ENCODE measurements at places on chromosomes 5 and 9.

GRCh38 chr9:89684912-89685636 lies 80.3 kb downstream of the GADD45G start:
- DNase-seq, result peak; percentile 52

- no peak for DNase-seq
These were observed 25.6 kb upstream of the POU4F3 start for GRCh38 chr5:146313027-146313426.

- DNase-seq, result no peak
These were observed 38.7 kb upstream of the UBAP2 start for GRCh38 chr9:34087370-34087769.

DNA sequence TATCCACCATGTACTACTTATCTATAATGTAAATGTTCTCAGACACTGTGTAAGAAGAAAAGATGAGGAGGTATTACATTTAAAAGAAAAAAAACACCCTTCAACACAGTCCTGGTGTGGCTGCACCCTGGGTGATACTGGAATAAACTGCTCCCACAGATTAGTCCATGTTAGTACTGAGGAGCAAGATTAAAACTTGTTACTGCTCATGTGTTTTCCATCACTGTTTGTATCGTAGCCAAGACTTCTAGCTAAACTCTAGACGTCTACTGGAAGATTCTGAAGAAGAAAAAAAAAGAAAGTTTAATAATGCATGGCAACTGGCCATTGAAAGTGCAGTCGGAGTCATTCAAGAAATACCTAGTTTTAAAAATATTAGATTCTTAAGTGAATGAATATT lies at the start of gene ASPN:
Gene ASPN (minus strand): TSS at position 178 of the 400 bp plus-strand sequence.
- DNase-seq, result no peak

GRCh38 chr9:84947412-84947972 lies 278.0 kb downstream of the NTRK2 start:
- DNase-seq, result no peak

GRCh38 chr5:75242067-75242466 lies 5.4 kb upstream of the ANKRD31 start:
- DNase-seq, result no peak

DNA sequence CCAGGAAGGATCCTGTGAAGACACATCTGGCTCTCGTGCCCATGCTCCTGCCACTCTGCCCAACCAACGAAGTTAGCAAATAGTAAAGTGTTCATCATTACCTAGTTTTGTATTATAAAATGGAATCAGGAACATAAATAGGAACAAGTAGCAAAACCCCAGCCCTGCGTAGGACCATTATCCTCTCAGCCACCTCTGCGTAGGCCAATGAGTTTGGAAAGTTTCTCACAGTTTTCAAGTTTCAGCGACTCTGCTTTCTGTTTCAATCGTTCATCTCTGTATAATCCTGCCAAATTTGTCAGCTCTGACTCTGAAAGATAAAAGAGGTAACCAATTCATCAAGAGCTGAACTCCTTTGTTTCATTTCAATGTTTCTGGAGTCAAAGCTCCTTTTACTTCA lies 10.1 kb upstream of the SPATA24 start:
- DNase-seq, result no peak

DNA sequence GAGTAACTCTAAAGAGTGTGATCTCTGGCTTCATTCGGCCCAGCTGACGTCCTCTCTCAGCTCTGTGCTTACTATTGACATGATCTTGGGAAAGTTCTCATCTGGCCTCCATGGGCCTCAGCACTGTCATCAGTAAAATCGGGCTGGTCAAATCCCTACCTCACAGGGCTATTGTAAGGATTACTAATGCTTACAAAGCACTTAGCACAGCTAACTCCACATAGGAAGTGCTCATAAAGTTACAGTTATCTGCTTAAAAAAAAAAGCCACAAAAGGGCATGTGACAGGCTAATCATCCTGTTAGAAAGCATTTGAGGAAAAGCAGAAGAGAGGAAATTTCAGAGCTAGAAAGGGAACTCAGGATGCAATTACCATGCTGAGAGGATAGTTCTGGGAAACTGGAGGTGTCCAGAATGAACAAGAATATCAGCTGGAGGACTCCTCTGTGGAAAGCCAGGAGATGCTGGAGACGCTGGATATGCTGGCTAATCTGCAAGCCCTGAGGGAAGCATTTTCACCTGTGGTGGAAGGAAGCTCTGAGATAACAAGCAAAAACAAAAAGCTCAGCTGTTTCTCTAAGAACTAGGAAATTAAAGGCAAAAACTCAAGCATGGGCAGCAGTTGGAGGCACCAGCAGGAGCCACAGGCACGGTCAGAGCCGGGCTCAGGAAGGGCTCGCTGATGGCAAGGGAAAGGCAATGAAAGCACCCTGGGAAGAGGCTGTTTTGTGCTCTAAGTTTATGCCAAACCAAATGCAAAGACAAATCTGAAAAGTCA lies 4.4 kb upstream of the BHMT start:
- no peak for DNase-seq

- no peak for DNase-seq
These were observed 340.0 kb upstream of the PIK3R1 start for GRCh38 chr5:67875601-67876000.

DNA sequence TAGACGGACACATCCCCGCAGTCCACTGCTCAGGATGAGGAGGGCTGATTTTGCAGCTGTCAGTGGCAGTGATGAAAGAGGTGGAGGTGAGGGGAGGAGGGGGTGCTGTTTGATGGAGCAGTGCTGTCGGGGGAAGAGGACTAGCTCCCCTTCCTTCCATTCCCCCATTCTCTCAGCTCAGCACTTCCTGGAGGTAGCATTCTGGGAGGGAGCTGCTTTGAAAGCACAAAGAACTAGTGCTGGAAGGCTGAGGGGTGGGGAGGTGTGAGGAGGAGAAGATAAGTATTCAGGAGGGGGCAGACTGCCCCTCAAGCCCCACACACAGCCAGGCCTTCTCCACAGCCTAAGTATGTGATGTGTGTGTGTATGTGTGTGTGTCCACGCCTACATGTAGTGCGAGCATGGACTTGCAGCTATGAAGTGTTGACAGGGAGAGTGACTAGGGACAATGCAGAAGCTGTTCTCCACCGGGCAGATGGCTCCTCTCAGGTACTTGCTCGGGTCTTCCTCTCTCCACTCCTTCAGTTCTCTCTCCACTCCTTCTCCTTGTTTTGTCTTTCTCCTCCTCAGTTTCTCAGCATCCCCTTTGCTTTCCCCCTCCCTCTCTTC lies 65.5 kb upstream of the HSPA9 start:
- peak; percentile 30 for DNase-seq

GRCh38 chr9:137029058-137029936 lies 1.3 kb upstream of the ABCA2 start:
- peak; percentile 67 for DNase-seq

- DNase-seq, result no peak
These were observed 63.9 kb upstream of the SYK start for GRCh38 chr9:90737742-90738141.

DNA sequence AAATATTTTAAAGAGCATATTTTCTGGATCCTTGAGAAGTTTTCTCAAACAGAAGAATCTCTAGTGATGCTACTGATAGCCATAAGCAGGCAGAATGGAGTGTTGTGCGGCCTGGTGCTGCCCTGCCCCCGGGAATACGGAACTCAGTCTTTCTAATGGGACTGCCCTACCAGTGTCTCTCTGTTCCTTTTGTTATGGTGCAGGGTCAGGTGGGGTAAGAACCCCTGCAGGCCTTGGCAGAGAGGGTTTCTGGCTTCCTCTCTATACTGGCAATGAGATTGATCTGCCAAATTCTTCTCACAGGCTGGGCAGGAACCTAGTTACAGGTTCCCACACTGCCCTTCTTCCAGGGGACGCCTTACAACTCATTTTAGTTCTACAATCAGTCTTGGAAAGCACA lies 2.6 kb downstream of the IL5 start:
- no peak for DNase-seq

DNA sequence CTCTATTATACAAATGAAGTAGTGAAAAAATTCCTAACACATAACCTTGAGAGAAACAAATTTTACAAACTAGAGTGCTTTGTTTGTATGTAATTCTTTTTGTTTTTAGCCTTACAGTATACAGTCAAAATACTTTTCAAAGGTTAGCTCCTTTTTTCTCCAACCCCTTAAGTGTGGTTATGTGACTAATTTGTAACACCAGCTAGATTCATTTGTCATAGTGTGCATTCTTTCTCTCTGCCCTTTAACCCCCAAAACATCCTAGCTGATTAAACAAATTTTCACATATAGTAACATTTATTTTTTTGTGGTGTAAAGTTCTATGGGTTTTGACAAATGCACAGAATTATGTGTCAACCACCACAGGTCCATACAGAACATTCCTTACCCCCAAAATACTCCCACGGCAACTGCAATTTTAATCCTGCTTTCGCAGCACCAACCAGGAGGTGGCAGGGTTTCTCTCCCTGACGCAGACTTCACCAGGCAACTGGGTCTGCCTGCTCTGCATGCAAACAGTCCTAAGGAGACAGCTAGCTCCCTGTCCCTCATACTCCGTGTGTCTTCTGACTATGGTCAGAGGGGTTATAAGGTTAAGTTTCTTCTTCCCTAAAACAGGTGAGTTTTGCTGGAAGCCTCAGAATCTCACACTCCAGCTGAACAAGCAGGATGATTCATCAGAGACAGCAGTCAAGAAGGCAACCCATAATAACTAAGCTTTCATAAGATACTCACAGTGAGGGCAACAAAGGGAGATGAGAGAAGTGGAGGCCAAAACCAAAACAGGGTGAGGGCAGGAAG lies 44.5 kb upstream of the NR5A1 start:
- no peak for DNase-seq

DNA sequence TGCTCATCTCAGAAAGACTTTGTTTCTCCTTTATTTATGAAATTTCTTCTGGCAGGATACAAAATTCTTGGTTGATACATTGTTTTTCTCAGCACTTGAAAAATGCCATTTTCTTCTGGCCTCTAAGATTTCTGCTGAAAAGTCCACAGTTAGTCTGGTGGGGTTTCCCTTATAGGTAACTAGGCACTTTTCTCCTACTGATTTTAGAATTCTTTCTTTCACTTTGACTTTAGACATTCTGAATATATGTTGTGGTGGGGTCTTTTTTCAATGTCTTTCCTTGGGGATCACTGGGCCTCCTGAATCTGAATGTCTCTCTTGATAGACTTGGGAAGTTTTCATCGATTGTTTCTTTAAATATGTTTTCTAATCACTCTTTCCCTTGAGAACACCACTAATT lies 79.6 kb downstream of the CETN3 start:
- no peak for DNase-seq

Measured in NCI-H1417 (cell line).